ENCODE measurements at places on chromosomes 2 and 18.

- DNase-seq, result no peak
These were observed 195.9 kb upstream of the TCF4 start for GRCh38 chr18:55783921-55784320.

GRCh38 chr2:197915548-197916265 lies 111.3 kb downstream of the PLCL1 start:
- DNase-seq, result no peak

- no peak for DNase-seq
These were observed 119.0 kb upstream of the MGAT5 start for GRCh38 chr2:134134827-134135226.

DNA sequence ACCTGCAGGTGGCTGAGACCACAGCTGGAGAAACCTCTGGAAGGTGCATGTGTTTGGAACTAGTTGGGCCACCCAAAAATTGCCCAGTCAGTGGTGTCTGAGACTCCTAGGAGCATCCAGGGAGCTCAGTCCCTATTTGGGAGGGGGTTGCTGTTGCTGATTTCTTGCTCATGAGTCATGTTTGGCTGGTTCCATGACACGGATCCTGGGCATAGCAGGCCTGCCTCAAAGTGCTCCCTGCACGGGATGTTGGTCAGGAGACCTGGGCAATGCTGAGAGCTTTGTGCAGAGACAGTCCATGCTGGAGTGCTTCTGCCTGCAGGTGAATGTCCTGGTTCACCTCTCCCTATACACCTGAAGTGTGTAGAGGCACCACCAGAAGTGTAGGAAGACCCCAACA lies 194.2 kb downstream of the GLI2 start:
- DNase-seq, result no peak

- DNase-seq, result no peak
These were observed 9.5 kb upstream of the KDSR start for GRCh38 chr18:63376538-63376937.

DNA sequence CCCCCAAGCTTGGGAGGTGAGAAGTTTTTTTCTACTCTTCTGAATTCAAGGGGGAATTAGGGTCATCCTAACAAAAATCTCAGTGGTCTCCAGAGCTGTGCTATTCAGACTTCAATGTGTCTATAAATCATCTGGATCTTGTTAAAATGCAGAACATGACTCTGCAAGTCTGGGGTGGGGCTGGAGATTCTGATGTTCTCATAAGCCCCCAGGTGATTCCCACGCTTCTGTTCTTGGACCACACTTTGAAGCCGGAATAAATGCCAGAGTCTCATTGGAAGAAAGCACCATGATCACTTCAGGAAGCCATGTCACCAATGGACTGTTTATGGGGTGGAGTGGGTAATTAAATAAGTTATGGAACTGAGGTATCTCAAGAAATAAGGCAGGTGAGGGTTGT lies 22.2 kb upstream of the SLC16A14 start:
- no peak for DNase-seq

GRCh38 chr2:57207191-57207590 lies 839.4 kb upstream of the VRK2 start:
- no peak for DNase-seq

GRCh38 chr18:62919109-62919838 lies 203.9 kb downstream of the PHLPP1 start:
- DNase-seq, result no peak

GRCh38 chr2:241852116-241852980 lies 6.3 kb downstream of the PDCD1 start:
- DNase-seq, result no peak

GRCh38 chr2:202541137-202541536 lies 93.6 kb upstream of the FAM117B start:
- DNase-seq, result no peak

GRCh38 chr2:64515086-64515485 lies 9.0 kb upstream of the AFTPH start:
- DNase-seq, result no peak

- no peak for DNase-seq
These were observed 527.6 kb downstream of the SATB2 start for GRCh38 chr2:198930170-198930569.
